ENCODE measurements at places on chromosomes 7 and 10.

DNA sequence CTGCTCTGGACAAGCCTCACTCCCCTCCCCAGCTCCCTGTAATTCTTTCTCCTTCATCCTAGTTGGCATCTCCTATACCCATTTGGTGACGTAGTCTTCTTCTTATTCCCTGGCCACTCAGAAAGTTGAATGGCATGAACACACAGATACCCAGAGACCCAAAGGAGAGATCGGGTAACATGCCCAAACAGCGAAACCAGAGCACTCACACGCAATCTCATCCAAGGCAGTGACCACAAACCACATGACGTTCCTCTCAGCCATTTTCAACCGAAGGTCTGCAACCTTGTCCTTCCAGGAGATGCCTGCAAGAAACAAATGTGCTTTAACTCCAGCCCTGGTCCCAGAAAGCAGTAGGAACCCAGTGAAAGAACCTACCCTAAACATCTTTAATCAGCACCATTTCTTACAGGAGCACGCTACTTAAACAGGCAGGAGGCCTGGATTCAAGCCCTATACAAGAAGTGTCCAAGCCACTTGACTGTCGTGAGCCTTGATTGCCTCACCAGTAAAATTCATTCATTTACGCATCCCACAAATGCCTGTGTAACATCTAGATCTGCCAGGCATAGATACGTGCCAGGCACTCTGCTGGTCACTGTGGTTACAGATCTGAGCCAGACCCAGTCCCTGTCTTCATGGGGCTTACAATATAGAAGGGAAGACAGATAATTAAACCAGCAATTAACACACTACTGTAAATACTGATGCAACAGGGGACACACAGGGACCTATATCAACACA, 37.1 kb downstream of the XPNPEP1 start:
- no peak for DNase-seq

DNA sequence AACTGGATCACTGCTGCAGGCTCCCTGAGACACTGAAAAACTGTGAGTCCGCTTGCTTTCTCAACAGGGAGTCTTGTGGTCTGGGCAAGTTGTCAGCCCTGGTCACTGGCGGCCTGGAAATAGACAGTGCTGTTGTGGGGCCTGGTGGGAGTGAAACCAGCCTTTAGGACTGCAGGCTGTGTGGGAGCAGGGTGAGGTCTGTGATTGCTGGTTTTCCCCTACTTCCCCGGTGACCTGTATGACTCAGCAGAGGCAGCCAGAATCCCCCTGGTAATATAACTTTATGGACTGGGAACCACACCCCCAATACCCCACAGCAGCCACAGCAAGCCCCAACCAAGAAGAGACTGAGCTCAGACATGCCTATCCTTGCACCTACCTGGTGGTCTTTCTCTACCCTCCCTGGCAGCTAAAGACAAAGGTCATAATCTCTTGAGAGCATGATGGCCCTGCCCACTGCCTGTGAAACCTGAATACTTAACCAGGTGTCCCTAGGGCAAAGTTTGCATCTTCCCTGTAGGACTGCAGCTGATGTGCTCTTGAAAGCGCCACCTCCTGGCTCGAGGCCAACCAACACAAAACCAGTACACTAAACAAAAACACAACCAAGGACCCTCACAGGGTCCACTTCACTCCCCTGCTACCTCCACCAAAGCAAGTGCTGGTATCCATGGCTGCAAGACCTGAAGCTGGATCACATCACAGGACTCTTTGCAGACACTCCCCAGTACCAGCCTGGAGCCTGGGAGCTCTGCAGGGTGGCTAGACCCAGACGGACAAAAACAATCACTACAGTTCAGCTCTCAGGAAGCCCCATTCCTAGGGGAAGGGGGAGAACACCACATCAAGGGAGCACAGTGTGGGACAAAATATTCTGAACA, 7.2 kb upstream of the ADAM22 start:
- no peak for DNase-seq

DNA sequence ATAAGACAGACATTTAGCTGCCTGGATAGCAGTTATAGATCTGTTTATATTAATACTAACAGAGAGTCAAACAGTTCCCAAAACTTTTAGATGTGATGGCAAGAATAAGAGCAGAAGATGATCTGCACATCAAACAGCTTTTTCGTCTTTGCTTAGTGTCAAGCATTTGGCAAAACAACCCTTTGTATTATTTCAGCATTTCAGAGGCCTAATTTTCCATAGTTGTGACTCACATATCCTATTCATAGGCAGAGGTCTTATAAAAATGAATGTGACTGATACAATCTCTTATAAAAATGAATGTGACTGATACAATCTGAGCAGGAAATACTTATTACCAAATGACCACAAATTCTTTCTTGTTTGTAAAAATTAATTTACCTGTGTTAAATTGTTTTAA, 71.2 kb downstream of the LRRTM3 start:
- no peak for DNase-seq

GRCh38 chr10:131767716-131768115, 133.1 kb upstream of the PPP2R2D start:
- no peak for DNase-seq

DNA sequence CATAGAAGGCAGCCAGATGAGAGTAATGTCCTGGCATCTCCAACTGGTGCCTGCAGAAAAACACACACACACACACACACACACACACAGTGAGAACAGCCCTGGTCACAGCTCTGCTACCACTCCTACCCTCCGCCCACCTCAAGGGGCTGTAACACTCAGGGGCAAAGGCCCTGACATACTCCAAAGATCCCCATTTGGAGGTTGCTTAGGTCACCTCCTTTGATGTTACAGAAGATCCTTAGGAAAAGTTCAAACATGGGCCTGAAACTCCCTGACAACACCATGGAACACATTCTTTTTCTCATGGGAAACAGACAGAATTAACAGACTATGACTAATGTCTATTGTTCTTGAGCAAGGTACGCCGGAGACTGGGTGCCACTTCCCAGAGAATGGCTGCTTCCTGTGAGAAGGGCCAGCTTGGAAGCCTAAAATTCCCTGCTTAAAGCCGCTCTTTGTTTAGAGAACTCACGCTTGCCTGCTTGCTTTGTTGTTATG, 27.7 kb downstream of the DENND11 start:
- no peak for DNase-seq

- DNase-seq, result no peak
Measured at GRCh38 chr10:62671104-62671503, 133.4 kb upstream of the ADO start.

- DNase-seq, result no peak
Measured at GRCh38 chr10:127252818-127253217, 56.4 kb upstream of the INSYN2A start.

DNA sequence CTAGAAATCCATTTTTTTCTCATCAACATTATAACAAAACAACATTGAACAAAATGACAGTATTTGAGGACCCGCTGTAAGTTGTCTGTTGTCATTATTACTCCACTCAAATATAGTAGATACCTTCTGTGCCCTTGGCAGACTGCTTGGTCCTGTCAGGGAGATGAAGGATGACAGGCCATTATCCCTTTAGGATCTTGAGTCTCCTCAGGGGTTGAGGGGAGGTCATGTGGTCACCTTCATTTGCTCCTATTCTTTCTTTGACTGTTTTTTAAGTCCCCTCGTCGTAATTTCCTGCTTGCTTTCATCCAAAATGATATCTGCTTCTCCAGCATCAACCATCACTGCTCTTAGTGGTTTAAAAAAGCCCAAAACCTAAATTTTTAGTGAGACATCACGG, 2.6 kb upstream of the PIP4K2A start:
- DNase-seq, result no peak

DNA sequence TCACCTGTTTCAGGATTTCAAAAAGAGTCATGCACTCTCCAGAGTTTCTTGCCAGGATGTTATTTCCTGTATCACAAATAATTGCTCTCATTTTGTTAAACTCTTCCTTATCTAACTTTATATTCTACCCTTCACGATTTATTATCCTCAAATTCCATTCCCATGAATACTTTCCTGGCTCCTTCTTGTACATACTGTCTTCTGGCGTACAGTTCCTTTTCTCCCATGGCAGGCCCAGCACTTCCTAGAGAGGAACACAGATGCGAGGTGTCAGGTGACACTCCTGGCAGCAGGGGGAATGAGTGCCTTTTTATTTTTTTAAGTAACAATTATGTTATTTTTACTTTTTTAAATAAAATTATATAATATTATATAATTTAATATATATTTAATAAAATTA, 411.9 kb downstream of the TFEC start:
- no peak for DNase-seq

GRCh38 chr10:47370015-47370767, 13.9 kb downstream of the ZNF488 start:
- no peak for DNase-seq

- DNase-seq, result peak; percentile 84
Measured at GRCh38 chr7:122790132-122790531, 87.4 kb upstream of the RNF148 start.

DNA sequence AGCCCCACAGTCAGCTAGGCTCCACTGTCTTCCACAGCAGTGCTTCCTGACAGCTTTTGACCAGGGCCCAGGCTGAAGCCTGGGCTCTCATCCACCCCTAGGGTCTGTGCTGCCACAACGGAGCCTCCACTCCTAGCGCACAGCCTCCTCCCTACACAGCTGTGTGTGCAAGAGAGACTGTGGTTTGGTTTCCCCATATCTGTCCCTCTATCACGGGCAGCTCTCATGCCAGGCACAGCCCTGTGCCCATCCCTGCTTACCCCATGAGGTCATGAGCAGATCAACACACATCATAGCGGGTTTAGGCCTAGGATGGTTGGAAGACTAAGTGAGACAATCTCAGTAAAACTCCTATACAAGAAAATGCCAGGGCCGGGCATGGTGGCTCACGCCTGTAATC, 61.7 kb upstream of the PLXNA4 start:
- DNase-seq, result no peak

- DNase-seq, result no peak
Measured at GRCh38 chr10:73926152-73926764, 15.3 kb downstream of the PLAU start.

- DNase-seq, result no peak
Measured at GRCh38 chr10:21364196-21365114, 161.0 kb downstream of the SKIDA1 start.

- peak; percentile 62 for DNase-seq
Measured at GRCh38 chr7:84412161-84412969, 217.8 kb upstream of the SEMA3A start.

DNA sequence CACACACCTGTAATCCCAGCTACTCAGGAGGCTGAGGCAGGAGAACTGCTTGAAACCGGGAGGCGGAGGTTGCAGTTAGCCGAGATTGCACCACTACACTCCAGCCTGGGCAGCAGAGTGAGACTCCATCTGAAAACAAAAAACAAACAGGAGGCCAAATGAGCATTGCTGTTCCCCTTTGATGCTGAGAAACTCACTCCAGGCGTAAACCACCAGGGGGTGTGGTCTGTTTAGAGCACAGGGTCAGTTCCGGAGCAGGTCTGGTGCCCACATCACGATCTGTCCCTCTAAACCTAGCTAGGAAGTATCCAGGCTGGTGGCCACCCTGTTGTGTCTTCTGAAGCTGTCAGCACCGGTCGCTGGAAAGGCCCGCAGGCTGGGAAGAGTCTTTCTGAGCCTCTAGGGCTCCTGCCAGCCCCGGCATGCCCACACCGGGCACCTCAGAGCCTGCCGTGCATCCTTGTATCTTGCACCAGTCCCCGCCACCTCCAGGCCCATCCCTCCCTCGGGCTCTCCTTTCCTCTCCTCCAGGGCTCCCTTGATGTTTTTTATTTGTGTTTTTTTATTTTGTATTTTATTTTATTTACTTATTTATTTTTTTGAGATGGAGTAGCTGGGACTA, 66.3 kb upstream of the SH2B2 start:
- DNase-seq, result no peak

- no peak for DNase-seq
Measured at GRCh38 chr7:129751916-129752315, 140.4 kb downstream of the NRF1 start.

GRCh38 chr7:77696643-77697534, 630 bp downstream of the RSBN1L start:
- peak; percentile 70 for DNase-seq

GRCh38 chr10:88525371-88526069, 57.6 kb downstream of the RNLS start:
- no peak for DNase-seq

GRCh38 chr7:18402488-18403183, 92.9 kb upstream of the HDAC9 start:
- no peak for DNase-seq

- no peak for DNase-seq
Measured at GRCh38 chr10:16545116-16545736, 23.5 kb upstream of the C1QL3 start.

DNA sequence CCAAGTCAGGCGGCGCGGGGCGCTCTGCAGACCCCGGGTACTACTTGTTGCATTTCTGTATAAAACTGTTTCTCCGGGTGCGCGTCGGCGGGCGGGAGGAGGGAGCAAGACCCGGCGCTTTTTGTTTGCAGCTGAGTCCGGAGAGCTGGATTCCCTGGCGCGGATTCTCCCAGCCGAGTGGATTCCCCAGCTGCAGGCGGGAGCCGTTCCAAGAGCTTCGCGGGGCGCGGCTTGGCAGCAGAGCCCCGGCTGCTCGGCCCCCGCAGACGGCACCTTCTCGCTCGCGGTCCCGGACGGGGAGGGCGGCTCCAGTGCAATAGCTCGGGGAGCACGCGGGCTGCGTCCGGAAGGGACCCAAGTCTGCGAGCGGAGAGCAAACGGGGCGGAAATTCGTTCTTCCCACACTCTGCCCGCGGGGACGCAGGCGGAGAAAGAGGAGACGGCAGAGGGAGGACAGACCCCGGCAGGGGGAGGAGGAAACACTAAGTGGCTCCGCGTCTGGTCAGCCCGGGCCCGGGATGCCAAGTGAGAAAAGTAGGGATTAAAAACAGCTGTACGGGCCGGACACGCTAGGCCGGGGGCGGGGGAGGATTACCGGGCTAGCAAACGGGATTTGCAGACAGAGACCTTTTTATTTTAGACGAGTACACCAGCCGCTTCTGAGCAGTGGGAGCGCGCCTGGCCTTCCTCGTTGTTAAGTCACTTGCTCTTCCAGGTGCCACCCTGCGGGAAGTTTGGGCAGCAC, at the start of gene TRIL:
Gene TRIL (minus strand): TSS at position 96 of the 745 bp plus-strand sequence. CDS start 284 bp downstream, outside the sequence.
- no peak for DNase-seq

DNA sequence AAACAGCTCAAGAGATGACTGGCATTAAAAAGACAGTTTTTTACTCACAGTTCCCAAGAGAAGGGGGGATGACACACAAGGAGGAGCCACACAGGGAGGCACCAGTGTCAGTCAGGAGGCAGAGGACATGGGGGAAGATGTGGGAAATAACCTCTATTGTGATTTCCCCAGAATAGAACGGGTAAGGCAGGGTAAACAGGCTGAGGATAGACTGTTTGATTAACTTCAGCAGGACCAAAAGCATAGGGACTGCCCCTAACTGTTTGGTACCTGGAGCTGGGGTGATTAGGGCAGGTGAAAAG, 60.7 kb downstream of the RAPGEF5 start:
- DNase-seq, result no peak

- DNase-seq, result no peak
Measured at GRCh38 chr10:110241841-110242240, 34.4 kb downstream of the MXI1 start.
